ENCODE measurements at places on chromosomes 12 and 14.

- no peak for DNase-seq
These were observed 33.9 kb upstream of the FAM222A start for GRCh38 chr12:109679501-109680263.

- DNase-seq: no peak
These were observed 64.9 kb upstream of the PCED1B start for GRCh38 chr12:47014474-47014873.

DNA sequence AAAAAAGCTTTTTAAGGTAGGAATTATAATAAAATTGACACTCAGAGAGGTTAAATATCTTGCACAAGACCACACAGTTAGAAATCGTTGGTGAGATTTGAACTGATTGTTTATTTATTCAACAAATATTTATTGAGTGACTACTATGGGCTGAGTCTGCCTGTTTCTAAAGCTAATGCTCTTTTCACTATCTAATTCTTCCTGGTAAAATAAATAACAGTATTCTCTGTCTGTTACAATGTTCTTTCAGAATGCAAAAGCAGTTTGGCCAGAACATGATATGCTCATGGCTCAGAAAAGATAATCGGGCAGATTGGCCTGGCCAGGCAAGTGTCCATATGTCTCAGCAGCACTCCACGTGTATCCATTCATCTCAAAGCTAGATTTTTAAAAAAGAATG is 82.0 kb downstream of the BTG1 start:
- no peak for DNase-seq

GRCh38 chr12:124914392-124915238 is at the start of gene UBC:
Gene UBC, minus strand, starts transcription at chr12:124914650. Its CDS starts 879 bp downstream, at chr12:124913771.
- peak; percentile 83 for DNase-seq

GRCh38 chr12:103834942-103835341 is 6.1 kb downstream of the NT5DC3 start:
- no peak for DNase-seq

GRCh38 chr14:56795284-56795622 is 15.0 kb downstream of the OTX2 start:
- no peak for DNase-seq

- DNase-seq: peak; percentile 30
These were observed at the start of gene RILPL1 for GRCh38 chr12:123533672-123534643. Gene RILPL1, minus strand, starts transcription at chr12:123533719. Its CDS starts 237 bp downstream, at chr12:123533482.

GRCh38 chr14:65167072-65167645 is 64.8 kb upstream of the MAX start:
- DNase-seq: no peak

DNA sequence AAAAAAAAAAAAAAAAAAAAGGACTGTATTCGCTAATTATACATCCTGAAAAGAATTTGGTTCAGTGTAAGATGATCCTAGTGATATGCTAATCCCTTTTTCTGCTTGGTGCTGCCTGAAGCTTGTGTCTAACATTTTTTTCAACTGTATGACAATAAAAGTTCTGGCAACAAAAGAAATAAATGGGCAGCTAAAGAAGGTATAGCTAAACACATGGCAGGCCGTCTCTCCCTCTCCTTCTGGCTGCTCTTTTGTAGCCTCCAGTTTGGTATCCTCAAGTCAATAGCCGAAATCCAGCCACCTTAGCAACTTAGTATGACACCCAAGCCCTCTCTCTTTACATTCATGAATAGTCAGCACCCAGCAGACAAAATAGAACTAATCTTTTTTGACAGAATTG is 198.3 kb upstream of the OTX2 start:
- no peak for DNase-seq

DNA sequence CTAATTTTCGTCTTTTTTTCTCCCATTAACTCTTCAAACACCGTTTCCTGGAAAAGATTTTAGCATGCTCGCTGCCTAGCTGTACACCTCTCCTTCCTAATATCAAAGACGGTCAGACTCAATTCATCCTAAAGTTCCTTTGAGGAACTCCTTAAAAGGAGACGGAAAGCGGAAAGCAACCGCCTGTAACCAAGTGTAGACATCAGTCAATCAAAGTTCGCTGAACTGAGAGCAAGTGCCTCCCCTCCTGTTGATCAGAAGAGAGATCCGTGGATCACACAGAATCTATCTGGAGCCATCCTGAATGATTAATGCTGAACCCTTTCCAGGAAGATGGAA is 412 bp upstream of the TEP1 start:
- peak; percentile 23 for DNase-seq

DNA sequence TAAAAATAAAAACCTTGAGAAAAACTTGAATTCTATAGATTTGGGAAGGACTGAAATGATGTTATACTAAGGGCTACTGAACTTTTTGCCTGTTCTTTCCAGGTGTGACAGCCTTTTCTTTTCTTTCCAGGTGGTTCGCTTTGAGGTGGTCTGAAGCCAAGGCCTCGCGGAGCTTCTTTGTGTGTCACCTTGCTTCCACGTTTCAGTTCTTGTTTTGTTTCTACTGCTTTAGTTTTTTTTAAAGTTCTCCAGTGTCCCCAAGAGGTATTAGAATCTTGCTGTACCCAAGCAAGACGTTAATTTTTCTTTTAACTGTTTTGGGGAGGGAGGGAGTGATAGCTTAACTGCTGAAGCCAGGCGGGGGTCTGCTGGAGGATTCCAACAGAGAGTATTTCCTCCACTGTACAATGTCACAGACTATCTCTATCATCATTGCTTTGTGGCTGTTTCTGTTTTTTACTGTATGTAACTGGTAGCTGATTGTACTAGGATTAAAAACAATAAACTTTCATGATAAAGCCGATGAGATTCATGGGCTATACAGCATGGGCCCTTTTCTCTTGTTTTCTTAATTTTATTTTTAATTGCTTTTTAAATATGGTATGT is 40.2 kb downstream of the PROX2 start:
- no peak for DNase-seq

GRCh38 chr12:111529424-111530368 is 69.4 kb downstream of the ATXN2 start:
- DNase-seq: peak; percentile 60

DNA sequence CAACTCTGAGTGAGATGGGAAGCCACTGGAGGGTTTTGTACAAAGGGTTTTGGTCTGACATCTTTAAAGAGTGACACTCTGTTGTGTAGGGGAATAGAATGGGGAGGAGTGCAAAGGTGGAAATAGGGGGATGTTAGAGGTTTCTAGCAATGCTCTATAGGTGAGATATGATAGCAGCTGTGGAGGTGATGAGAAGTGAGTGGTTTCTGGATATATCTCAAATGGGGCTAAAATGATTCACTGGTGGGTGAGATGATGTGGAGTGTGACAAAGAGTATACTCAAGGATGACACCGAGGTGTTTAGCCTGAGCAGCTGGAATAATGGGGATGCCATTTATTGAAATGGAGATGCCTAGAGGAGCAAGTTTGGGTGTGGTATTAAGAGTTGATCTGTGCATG is 426.4 kb downstream of the PCNX1 start:
- no peak for DNase-seq

- DNase-seq: no peak
These were observed 15.4 kb downstream of the C1S start for GRCh38 chr12:7075939-7076338.

- DNase-seq: peak; percentile 68
These were observed 22.2 kb downstream of the MANSC1 start for GRCh38 chr12:12327802-12328201.

GRCh38 chr12:108560752-108561719 is at the start of gene SART3:
Gene SART3, minus strand, starts transcription at chr12:108561173. Its CDS starts 19 bp downstream, at chr12:108561154.
- DNase-seq: peak; percentile 83

Data from CD4-positive, alpha-beta T cell treated with Interleukin-6 at 100 ng/mL for 8 hours (primary cell).